ENCODE measurements at places on chromosomes 16 and 17.

DNA sequence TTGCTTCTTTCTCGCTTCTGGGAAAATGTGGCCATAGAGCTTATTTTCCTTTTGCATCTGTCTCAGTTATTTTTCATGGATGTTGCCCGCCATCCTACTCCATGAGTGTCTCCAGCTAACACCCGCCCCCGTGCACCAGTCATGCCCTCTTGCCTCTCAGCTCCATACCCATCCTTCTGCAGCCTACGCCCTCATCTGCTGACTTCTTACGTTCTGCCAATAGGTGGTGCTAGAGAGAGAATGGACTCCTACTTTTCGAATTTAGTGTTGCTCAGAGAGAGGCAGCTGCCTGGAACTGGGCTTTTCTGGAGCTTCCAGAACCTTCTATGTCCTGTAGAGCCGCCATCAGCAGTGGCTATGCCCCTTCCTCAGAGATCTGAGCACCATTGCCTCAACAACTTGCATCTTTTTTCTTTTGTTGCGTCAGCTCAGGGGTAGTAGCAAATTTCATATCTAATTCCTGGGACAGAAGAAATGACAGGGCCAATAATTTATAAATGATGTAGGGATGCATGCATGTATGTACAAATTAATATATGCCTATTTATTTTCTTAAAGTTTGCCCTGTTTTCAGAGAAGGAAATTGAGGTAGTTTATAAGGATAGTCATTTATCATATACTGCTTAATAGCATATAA lies 119.7 kb upstream of the MYOCD start:
- DNase-seq, result peak; percentile 67

GRCh38 chr17:7083592-7083991 lies 3.5 kb upstream of the CLEC10A start:
- DNase-seq, result no peak

DNA sequence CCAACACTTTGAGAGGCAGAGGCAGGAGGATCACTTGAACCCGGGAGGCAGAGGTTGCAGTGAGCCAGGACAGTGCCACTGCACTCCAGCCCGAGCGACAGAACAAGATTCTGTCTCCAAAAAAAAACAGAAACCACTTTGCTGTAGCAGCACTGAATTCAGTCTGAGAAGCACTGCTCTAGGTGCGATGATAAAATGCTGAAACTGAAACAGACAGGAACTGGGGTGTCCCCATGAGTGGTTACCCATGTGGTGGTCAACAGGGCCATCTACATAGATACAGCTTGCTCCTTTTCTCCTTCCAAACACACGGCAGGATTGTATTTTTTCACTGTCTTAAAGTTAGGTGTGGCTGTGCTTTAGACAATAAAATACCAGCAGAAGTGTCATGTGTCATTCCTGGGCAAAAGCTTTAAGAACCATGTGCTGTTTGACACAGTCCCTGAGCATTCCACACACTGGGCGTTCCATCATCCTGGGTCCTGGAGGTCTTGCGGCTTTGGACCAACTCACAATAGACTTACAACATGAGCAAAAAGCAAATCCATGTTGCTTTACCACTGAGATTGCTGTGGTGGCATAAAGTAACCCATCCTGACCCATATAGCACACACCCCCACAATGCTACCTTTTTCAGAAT lies 11.5 kb downstream of the GAS7 start:
- no peak for DNase-seq

- no peak for DNase-seq
Measured at GRCh38 chr17:21296097-21297025, 11.8 kb downstream of the MAP2K3 start.

DNA sequence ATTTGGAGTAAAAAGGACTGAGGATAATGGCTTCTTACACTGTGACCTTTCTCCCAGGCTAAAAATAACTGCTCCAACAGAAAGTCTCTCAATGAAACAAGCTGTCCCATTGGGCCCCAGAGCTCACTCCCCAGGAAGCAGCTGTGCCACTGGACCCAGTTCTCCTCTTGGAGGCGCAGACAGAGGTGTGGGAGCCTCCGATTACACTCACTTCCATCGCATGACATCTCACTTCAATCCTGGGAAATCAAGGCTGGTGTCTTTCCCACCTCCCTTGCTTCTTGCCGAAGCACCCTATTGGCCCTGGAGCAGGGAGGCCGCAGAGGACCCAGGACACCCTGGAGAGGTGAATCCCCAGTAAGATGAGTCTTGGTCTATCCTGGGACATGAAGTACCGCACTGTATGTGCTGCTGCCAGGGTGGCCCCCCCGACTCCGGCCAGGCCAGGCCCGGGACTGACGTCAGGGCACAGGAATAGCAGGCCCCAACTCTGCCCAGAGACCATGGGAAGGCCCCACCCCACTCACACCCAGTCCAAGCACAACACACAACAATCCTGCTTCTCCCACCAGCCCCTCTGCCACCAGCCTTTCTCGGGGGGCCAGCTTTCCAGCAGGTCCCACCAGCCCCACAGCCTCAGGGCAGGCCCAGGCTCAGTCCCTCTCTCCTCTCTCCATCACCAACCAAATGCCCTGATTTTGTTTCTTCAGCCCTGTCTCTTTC lies 29.5 kb downstream of the SRL start:
- no peak for DNase-seq

GRCh38 chr16:27579087-27579980 lies 29.4 kb downstream of the KATNIP start:
- DNase-seq, result no peak

- no peak for DNase-seq
Measured at GRCh38 chr17:79438546-79439334, 172.1 kb downstream of the RBFOX3 start.

- DNase-seq, result no peak
Measured at GRCh38 chr17:81287741-81288430, 7.2 kb downstream of the SLC38A10 start.

DNA sequence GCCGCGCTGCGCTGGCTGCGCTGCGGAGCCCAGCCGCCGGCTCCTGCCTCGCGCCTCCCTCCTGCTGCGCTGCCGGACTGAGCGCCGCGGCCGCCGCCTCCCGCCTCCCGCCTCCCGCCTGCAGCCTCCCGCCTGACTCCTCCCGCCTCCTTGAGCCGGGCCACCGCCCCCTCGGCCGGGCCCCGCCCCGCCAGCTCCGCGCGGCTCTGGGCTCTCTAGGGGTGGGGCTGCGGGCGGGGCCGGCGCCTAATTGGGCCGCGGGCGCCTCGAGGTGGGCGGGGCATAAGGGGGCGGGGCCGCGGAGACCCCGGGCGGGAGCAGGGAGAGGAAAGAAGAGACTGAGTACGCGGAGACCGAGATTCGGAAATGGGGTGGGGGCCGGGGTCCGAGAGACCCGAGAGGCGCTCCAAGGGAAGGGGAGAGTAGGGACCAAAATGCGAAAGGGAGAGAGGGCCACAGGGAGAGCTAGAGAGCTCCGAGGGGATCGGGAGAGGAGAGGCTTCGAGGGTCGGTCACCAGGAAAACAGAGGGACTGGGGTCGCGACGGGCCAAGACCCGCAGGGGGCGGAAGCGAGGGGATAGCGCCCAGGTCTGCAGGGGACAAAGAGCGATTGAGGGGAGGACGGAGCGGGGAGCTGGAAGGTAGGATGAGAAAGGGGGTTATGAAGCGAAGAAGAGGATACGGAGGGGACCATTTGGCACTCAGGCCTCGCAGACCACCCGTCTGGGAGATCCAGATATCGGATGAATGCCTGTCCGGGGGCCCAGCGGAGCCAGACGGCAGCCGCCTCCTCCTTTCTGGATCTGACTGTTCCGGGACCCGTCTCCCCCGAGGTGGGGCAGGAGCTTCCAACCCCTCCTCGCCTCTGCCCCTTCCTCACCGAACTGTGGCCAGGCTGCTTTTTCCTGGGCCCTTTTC lies at the start of gene C1QL1:
Gene C1QL1, minus strand, starts transcription at position 79 of the 919 bp plus-strand sequence. CDS start 255 bp downstream, outside the sequence.
- peak; percentile 92 for DNase-seq

DNA sequence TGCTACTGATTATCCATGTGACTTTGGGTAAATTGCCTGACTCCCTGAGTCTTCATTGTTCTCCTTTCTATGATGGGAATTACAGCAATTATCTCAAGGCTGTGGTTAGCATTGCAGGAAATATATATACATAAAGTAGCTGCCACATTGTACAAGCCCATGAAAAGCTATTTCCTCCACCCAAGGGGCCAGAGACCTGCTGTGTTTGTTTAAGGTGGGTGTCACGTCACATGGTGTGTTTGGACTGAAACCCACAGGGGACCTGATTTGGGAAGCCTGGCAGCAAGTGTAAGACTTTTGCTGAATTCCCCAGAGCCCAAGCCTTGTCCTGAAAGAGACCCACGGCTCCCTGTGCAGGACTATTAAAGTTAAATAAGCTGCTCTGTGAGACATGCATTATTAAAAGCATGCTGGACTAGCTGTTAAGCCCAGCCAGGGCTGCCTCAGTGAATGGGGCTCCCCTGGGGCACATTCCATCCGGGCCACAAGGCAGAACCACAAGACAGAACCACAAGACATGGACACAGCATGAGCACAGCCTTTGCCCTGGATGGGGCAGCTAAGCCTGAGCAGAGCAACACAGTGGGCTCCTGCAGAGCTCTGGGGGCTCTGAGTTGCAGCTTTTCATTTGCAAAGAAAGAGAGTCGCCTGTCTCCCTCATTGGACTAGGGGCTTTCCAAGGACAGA lies 148.9 kb downstream of the SPACA3 start:
- DNase-seq, result no peak

GRCh38 chr17:62892870-62893338 lies 73.1 kb upstream of the TANC2 start:
- peak; percentile 96 for DNase-seq

DNA sequence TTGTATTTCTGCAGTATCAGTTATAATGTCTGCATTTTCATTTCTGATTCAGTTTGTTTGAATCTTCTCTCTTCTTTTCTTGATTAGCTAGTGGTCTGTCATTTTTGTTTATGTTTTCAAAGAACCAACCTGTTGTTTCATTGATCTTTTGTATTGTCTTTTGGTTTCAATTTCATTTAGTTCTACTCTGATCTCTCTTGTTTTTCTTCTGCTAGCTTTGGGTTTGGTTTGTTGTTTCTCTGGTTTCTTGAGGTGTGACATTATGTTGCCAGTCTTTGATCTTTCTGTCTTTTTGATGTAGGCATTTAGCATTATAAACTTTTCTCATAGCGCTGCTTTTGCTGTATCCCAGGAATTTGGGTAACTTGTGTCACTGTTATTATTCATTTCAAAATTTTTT lies 107.2 kb downstream of the PHKB start:
- no peak for DNase-seq

DNA sequence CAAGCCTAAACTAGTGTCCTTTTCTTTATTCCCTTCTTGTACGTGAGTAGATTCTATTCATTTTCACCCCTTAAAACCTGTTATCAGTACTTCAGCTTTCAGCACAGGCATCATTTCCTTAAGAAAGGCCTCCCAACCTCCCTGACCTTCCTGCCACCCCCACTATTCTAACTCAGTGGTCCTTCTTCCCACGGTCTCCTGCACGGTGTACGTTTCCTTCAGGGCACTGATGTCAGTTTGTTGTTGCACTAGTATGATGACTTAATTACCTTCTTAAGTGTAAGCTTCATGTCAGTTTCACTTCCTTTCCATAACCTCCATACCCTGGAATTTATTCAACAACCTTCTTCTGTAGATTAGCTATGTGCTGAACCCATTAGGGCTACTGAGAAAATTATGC lies 484.2 kb downstream of the HS3ST4 start:
- no peak for DNase-seq

DNA sequence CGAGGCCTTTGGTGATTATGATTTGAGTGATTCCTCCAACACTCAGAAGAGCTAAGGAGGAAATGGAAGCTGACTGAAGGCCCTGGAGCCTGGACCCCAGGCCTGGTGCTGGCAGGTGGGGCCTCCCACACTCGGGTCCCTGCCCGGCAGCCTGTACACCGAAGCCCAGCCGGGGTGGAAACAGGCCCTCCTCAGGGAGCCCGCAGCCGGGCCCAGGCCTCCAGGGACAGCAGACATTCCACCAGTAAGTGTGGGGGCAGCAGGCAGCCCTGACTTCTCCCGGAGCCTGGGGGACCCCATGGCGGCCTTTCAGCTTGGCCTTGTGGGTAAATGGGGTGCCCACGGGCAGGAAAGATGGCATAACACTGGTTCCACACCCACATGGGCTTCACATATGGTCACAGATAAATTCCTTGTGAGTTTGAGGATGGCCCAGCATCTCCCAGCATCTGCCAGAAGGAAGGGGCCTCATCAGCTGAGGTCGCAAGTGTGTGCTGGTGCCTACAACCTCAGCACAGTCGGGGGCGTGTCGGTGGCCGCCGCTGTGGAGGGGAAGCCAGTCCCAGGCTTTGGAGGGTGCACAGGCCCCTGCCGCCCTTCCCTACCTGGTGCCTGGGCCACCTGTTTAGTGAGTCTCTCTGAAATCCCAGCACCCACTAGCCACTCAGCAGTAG lies 29.2 kb upstream of the SLC38A10 start:
- DNase-seq, result no peak

DNA sequence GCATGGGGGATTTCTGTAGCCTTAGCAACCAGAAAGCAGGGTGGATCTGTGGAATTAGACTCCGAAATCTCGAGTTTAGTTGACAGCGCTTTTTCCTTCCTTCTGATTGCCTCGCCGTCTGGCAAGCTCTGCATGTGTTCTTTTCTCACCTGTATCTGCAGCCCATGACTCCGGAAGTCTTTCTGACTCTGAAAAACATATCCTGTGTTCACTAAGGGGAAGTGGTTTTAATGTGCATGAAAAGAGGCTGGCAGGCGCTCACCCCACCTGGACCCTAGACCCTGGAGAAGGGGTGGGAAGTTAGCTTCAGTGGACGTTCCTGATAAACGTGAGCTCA lies 158.5 kb downstream of the RPTOR start:
- DNase-seq, result no peak

DNA sequence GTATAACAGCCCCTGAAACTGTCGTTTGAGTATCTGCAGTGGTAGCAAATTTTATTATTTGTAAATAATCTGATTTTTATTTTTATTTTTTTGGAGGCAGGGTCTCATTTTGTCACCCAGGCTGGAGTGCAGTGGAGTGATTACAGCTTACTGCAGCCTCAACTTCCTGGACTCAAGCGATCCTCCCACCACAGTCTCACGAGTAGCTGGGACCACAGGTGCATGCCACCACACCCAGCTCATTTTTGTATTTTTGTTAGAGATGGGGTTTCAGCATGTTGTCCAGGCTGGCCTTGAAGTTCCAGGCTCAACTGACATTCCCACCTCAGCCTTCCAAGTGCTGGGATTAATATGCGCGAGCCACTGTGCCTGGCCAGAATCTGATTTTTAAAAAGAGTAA lies 2.8 kb downstream of the NDEL1 start:
- DNase-seq, result no peak

DNA sequence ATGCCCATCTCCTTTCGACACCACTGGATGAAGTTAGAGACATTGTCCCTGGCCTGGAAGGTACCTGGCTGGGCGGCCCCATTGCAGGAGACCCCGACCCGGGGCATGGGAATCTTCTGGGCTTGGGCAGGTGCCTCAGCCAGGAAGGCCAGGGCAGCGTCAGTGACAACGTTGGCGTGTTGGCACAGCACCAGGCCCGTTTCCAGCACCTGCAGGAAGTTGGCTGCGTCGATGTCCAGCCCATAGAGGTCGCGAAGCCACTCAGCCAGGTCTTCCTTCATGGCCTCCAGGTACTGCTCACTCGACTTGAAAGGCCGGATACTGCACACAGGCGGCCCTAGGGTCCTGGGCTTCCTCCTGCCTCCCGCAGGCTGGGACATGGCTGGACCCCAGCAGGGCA lies 568 bp downstream of the GAS2L2 start:
- DNase-seq, result no peak

All from MCF 10A (cell line).